Stimulated activated CD8-positive, alpha-beta memory T cell treated with anti-CD3 and anti-CD28 coated beads, Interleukin-15, amount 100 ng/mL, for 4 hours (primary cell): ENCODE measurements at places on chromosomes 6 and 20.

- DNase-seq: no peak
Measured at GRCh38 chr6:53273370-53273769, 75.4 kb downstream of the ELOVL5 start.

DNA sequence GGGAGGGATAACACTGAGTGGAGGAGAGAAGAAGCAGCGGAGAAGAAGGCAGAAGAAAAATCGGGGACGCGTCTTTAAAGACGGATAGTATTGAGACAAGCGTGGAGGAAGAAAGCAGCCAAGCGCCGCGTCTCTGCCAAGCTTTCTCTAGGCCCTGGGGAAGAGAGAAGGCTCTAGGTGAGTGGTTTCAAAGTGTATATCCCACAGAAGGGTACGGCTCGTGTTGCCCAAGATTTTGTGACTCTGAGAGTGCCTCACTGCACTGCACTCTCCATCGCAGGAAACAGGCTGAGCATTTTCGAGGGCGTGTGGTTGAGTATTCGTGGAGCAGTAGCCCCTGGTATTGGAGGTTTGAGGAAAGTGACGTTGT is 185.4 kb downstream of the TRIM27 start:
- no peak for DNase-seq

- DNase-seq: no peak
Measured at GRCh38 chr6:136793363-136793762, 1.1 kb upstream of the MAP3K5 start.

GRCh38 chr6:90364286-90364685 is 67.6 kb upstream of the BACH2 start:
- no peak for DNase-seq

GRCh38 chr6:154786144-154786868 is 53.1 kb downstream of the SCAF8 start:
- no peak for DNase-seq

GRCh38 chr6:85273870-85274269 is 176.0 kb upstream of the NT5E start:
- no peak for DNase-seq

- DNase-seq: no peak
Measured at GRCh38 chr20:8648466-8648865, 420.4 kb upstream of the PLCB4 start.
